ENCODE measurements at places on chromosomes 4 and X.

- no peak for DNase-seq
Measured at GRCh38 chr4:85113706-85114105, 147.2 kb upstream of the WDFY3 start.

GRCh38 chrX:39550795-39551361 is 546.9 kb downstream of the BCOR start:
- no peak for DNase-seq

DNA sequence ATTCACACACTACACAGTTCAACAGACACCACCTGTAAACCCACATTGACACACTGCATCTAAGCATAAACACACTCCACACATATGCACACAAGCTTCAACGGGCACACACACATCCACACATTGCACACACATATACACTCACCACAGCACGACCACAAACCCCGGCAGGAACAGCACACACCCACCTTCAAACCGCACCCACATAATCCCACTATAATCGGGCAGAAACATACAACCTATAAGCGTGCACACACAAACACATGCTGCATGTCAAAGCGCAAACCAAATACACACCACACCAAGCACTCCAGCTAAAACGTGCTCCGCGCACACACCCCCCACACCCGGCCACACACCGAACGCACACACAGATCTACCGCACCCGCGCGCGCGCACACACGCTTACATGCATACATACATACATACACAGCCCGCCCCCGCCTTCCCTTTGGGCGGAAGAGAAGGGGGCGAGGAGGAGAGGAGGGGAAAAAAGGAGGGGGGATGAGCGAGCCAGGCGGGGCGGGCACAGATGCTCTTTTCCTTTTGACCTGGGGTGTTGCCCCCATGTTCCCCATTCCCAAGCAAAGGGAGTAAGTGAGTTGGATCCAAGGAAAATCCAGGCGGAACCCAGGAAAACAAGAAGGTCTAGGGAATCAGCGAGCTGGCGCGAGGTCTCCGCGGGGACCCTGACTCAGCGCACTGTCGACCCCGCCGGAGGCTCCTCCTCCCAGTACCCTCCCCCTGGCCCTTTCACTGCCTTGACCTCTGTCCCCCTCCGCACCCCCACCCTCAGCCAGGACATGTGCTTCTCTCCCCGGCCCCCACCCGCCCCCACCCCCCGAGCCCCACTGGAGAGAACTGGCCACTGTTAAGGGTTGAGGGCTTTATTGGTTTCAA is 9.9 kb downstream of the ARHGAP36 start:
- no peak for DNase-seq

DNA sequence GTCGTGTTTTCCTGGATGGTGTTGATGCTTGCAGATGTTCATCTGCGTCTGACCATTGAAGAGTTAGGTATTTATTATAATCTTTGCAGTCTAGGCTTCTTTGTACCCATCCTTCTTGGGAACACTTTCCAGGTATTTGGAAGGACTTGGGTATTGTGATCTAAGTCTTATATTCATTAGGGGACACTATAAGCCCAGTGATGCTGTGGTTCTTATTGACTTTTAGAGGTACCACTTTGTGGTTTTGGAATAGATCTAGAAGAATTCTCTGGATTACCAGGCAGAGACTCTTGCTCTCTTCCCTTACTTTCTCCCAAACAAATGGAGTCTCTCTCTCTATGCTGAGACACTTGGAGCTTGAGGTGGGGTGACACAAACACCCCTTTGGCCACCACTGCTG is 41.6 kb downstream of the AFM start:
- no peak for DNase-seq

GRCh38 chr4:154294652-154295350 is 196.8 kb downstream of the DCHS2 start:
- DNase-seq: no peak

- no peak for DNase-seq
Measured at GRCh38 chrX:40835526-40835925, 100.2 kb upstream of the MED14 start.

- DNase-seq: no peak
Measured at GRCh38 chr4:156568484-156568883, 403.1 kb downstream of the PDGFC start.

GRCh38 chrX:101206471-101206870 is 13.1 kb upstream of the DRP2 start:
- no peak for DNase-seq

DNA sequence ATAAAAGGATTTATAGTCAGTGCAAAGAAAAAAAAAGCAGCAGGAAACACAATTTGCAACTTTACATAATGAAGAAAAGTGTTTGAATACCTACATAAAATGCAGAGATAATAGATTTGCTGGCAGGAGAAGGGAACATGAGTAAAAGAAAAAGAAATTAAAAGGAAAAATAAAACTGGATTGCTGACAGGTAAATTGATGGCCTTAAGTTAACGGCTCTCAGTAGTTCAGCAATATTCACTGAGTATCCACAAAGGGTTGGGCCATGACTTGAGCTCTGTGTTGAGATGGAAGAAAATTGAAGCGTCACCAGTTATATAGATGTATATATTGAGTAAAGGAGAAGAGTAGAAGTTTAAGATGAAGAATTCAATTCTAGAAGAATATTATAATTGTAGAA is 330.1 kb upstream of the VCX start:
- no peak for DNase-seq

DNA sequence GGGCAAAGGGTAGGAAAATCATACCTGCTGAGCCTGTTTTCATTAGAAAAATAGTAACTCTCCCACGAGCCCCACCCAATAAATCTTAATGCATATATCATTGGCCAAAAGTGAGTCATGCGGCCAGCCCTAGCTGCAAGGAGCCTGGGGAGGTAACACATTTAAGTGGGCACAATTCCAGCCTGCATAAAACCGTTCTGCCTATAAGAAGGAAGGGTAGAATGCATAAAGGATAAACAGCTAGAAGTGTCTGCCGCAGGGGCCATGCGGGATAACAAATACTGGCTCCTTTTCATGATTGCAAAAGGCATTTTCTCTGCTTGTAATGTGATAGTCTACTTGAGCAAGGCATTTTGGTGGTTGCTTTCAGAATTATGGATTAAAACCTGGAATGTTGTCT is 37.1 kb downstream of the EFHC2 start:
- DNase-seq: no peak

- DNase-seq: no peak
Measured at GRCh38 chr4:99885687-99886086, 8.5 kb downstream of the LAMTOR3 start.

- DNase-seq: no peak
Measured at GRCh38 chrX:9905288-9905687, 61.9 kb upstream of the CLDN34 start.

DNA sequence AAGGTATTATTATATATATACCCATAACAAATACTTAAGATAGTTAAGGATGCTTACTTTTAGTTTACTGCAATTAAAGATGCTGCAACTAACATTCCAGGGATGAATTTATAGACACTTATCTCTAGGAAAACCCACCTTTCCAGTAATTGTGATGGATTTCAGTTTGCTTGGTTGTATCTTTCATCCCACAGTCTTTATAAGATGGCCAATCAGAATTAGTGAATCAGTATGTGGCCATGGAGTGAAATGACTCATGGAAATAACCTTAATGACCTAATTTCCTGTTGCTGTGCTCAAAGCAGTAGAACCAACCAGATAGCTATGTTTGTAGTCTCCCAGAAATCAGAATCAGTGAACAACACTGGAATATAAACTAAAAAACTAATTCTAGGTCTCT is 26.4 kb downstream of the MOSPD2 start:
- peak; percentile 45 for DNase-seq

DNA sequence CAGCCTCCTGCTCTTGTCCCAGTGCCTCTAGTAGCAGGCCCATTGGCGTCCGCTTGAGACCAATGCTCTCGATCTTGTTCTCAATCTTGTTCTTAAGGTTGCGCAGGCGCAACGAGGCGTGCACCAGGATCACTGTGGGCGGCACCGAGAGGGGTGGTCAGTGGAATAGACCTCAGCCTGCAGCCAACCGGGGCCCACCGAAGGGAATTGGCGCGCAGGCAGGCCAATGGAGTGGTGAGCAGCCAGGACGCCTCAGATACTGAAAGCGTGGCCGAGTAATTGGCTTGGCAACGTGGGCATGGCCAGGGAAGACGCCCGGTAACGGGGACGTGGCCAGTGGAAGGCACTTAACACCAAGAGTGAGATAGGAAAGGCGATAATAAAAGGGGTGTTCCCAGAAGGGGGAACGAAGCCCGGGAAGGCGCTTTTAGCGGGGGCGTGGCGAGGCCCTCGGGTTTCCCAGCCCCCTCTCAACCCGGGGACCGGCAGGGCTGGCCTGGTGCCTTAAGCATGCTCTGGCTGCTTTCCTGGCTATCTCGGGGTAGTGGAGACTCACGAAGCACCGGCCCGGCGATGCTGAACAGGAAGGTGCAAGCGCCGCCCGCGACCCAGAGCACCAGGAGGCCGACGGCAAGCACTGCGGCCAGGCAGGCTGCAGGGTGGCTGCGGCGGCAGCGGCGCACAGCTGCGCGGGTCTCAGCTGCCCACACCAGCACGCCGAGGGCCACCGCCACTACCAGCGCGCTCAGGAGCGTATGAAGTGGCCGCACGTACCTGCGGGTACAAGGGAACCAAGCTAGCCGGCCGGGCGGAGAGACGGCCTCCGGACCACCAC is 1.7 kb downstream of the PRAF2 start:
- DNase-seq: peak; percentile 32

DNA sequence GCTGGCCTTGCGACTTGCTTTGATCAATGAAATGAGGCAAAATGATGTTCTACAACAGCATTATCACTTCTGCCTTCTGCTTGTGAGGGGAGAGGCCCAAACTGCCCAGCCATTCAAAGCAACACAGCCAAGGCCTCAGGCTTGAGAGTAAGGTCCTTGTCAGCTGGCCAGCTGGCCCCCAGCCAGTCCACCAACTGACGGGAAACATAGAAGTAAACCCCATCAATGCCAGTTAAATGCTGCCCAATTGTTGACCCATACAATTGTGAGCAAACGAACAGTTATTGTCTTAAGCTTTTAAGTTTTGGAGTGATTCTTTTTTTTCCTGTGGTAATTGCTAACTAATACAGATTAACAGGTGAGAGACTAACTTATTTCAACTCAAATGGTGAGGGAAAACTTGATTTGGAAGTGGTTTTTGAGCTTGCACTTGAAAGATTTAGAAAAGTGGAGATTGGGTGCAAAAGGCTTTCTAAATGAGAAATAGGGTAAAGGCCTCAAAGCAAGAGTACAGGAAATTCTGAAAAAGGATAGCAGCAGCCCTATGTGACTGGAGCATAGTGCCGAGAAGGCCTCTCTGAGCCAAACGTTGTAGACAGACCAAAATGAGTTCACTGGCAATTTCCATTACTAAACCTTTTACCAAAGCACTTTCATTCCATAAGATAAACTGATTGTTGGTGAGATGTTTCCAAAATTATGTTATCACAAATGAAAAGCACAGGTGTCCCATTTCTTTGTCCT is 66.9 kb downstream of the ARHGEF38 start:
- no peak for DNase-seq

DNA sequence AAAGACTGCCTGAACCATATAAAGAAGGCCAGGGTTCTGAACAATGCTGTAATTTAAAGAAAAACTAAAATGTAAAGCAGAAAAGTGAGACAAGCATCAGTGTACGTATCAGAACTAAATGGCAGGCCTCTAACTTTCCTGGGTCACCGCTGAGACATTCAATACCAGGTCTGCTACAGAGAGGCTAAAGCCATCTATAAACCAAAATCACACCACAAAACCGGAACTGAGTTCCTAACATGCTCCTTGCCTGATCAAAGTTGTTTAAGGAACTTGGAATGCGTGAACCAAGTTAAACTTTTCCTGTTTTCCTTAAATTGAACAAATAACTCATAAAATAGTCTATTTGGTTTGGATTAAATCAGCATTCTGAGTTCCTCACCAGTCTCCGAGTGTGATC is 55.3 kb upstream of the TECRL start:
- DNase-seq: no peak

DNA sequence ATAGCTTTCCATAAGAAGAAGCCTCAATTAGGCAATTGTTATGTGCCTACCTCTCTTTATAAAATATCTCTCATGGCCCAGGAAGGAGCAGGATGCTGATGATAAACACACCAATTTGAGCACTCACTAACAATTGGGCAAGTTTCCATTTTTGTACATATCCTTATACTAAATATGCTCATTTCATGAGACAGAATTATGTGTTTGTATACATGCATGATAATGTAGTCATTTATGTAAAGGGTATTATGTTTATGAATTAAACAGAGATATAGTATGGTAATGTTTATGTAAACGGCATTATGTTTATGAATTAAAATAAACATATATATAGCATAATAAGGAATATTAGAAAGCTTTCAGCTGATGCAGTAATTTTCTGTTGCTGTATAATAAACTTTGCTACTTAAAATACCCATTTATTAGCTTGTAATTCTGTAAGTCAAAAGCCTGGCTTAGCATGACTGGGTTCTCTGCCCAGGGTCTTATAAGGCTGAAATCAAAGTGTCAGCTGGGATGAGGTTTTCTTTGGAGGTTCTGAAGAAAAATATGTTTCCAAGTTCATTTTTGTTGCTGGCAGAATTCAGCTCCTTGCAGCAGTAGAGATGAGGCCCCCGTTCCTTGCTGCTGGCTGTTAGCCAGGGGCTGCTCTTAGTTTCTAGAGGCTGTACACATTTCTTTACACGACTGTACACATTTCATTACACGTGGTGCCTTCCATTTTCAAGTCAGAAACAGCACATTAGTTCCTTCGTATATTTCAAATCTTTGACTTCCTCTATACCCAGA is 89.0 kb downstream of the GLRA2 start:
- DNase-seq: no peak

GRCh38 chr4:10283761-10284160 is 167.2 kb upstream of the WDR1 start:
- no peak for DNase-seq

DNA sequence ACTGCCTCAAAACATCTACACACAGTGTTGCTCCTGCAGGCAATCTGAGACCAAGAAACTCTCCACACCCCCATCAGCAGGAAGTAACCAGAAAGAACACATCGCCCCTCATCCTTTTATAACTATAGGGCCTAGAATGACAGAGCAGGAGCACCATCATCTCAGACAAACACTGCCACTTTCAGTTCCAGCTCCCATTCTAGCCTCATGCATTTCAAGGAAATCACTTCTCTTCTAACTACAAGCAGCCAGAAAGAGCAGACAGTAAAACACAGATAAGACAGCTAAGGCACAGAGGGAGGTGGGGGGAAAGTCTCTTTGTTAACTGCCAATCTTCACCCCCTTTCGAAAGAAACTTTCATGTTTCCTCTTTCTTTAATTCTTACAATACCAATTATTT is 102.6 kb upstream of the TENT5D start:
- no peak for DNase-seq
